Hematopoietic multipotent progenitor cell treated with erythropoietin and hydrocortisone succinate and interleukin-3 and kit ligand, for 15 days (in vitro differentiated cells): ENCODE measurements at places on chromosomes 1 and 21.

DNA sequence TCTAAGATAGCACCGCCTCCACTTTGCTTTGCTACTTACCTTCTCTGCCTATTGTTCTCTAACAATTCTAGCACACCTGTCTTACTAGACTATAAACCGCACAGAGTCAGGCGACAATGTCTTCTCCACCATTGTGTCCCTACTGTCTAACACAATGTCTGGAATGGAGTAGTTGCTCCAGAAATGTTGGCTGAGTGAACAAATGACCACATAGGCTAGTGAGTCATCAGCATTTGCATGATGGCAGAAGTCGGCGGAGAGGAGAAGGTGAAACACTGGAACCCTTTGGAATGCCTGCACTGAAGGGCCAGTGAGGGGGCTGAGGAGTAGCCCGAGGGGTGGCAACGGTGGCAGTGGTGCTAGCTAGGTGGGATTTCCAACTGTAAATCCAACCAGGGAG is 14.0 kb upstream of the PABPC4 start:
- DNase-seq, result no peak

- DNase-seq, result no peak
Measured at GRCh38 chr1:52727114-52727586, 897 bp downstream of the ZYG11B start.

- DNase-seq, result no peak
Measured at GRCh38 chr21:24310788-24311187, 1296.5 kb downstream of the MRPL39 start.

DNA sequence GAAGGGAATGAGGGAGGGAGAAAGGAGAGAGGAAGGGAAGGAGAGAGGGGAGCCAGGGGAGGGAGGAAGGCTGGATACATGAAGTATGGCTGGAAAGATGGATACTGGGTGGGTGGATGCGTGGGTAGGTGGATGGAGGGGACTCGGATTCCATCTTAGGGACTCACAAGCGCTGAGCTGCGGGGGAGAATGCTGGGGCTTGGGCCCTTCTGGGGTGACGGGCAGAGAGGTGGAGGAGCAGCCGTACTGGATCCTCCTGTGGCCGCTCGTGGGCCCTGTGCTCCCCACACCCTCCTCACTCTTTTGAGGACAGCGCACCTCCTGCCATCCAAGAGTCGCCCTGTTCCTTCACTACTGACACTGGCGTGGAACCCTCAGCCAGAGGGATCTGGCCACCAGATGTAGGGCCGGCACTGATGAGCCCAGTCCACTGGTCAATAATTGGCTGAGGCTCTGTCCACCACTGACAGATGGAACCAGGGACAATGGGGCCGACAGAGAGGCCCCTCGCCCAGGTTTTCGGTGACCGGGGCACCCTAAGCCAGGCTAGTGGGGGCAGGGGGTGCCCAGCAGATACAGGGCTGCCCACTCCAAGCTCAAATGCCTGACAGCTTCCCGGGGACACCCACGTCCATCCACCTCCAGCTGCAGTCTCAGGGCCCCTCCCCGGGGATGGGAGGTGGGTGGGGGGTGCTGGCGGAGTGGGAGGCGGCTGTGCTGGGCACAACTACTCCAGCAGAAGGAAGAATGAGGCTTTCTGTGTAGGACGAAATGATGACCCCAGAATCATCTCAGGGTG is 4.4 kb upstream of the ACTRT2 start:
- no peak for DNase-seq

- no peak for DNase-seq
Measured at GRCh38 chr1:227798078-227798802, 17.2 kb upstream of the PRSS38 start.

DNA sequence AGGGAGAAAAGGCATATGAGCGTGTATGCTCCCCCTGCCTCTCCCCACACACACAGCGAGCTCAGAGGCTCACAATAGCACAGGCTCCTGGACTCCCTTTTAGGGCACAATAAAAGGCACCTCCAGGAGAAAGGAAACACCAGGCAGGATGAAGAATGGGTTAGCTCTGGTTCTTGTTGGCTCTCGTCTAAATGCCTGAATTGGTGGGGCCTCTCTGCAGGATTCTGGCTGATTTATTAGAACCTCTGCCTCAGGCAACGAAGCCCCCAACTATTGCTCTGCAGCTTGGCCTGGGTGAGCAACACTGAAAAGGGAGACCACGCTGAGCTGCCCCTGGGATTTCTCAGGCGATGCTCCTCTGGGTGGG is 590.9 kb upstream of the PLXNA2 start:
- no peak for DNase-seq

GRCh38 chr1:26543462-26543861 is 13.9 kb downstream of the RPS6KA1 start:
- no peak for DNase-seq

- no peak for DNase-seq
Measured at GRCh38 chr1:226520640-226521355, 27.8 kb upstream of the STUM start.

DNA sequence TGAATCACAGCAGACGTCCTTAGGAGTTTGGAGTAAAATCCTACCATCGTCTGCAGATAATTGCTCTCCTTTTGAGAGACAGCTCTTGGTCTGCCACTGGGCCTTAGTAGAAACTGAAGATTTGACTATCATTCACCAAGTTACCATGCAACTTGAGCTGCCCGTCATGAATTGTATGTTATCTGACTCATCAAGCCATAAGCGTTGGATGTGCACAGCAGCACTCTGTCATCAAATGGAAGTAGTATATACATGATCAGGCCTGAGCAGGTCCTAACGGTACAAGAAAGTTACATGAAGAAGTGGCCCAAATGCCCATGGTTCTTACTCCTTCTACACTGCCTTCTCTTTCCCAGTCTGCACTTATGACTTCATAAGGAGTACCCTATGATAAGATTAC is 317.8 kb downstream of the GPATCH2 start:
- DNase-seq, result no peak

DNA sequence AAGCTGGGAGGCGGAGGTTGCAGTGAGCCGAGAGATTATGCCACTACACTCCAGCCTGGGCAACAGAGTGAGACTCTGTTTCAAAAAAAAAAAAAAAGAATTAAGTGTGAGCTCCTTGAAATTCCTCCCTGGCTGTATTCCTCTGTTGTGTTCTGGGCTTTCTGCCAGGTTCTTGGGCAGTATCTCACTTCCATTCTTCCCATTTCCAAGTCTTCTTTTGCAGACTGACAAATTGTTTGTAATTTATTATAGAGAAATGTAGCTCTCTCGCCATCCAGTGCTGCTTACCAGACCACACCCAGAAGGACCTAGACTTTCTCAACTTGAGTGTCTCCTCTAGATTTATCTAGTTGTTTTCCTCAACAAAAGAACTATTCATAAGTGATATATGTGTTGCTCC is 105.0 kb upstream of the ADGRL2 start:
- DNase-seq, result no peak

GRCh38 chr1:41447995-41448770 is 36.3 kb downstream of the EDN2 start:
- no peak for DNase-seq

GRCh38 chr1:230503726-230504125 is 77.6 kb upstream of the PGBD5 start:
- no peak for DNase-seq

- DNase-seq, result no peak
Measured at GRCh38 chr1:39877980-39878956, 5.0 kb downstream of the TRIT1 start.

- DNase-seq, result no peak
Measured at GRCh38 chr1:160672789-160673695, 26.2 kb upstream of the SLAMF1 start.

DNA sequence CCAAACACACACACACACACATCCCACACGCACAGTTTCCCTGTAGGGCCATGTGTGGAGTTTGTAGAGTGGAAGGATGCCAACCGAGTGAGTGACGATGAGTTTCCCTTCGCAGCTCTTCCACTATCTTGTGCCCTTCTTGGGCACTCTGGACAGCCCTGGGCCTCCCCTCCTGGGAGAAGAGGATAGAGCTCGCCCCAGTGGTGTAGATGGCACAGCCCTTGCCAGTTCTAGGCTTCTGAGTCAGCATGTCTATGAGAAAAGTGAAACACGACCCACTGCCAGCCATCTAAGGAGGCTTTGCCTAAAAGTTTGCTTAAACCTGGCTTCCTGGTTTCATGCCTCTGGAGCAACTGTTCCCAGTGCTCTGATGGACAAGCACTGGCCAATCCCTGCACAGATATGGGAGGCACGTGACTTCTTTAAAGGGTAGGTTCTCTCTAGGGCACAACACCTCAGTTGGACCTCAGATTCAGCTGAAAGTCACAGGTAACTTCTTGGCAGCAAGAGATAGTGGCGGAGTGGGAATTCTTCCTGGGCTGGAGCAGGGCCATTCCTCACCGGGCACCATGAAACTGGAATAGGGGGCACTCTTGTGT is 195.9 kb upstream of the GALNT2 start:
- no peak for DNase-seq

DNA sequence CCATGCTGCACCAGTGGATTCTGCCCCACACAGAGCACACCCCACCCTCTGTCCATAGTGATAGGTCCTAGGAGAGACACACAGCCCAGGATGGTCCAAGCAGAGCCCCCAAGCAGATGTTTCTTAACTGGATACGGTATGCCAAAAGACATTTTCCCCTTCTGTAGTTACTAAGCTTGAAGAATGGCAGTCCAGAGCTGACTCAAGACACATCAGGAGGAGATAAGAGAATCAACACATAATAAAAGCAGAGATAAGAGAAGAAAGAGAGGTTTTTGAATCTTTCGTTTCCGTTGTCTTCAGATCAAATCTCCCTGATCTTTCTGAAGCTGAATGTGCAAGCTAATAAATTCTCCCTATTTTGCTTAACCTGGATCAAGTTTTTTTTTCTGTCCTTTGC is 21.8 kb upstream of the CASQ2 start:
- DNase-seq, result no peak

- peak; percentile 4 for DNase-seq
Measured at GRCh38 chr1:210558302-210558701, 229.6 kb downstream of the HHAT start.

DNA sequence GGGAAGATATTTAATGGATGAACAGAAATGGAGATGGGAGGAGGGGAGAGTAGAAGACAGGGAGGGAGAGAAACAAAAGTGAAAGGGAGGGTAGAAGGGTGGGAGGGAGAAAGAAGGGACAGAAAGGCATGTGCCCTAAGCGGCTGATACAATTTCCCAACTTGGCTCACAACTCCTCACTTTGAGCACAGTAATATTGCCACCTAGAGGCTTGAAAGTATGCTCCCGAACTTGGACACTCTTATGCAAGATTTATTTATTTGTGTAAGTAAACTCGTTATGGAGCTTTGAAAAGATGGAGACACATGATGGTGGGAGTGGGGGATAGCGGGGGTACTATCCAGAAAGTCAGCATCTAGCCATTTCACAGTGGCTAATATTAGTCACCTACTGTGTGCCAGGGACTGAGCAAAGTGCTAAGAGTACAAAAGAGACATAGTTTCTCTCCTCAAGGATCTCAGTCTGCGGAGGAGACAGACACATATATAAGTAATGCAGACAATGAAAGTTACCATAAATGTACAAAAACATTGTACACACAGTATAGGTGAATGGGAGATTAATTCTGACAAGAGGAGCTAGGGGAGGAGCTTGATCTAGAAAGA is 189.7 kb downstream of the SEC16B start:
- no peak for DNase-seq

- DNase-seq, result no peak
Measured at GRCh38 chr1:93579891-93580290, 101.7 kb downstream of the BCAR3 start.

GRCh38 chr1:151175863-151176262 is at the start of gene TMOD4:
TSS of gene TMOD4 (minus strand) at chr1:151175981. CDS start at chr1:151174875, 1,106 bp downstream.
- no peak for DNase-seq

- DNase-seq, result no peak
Measured at GRCh38 chr1:24010650-24011049, 30.5 kb upstream of the SRSF10 start.

DNA sequence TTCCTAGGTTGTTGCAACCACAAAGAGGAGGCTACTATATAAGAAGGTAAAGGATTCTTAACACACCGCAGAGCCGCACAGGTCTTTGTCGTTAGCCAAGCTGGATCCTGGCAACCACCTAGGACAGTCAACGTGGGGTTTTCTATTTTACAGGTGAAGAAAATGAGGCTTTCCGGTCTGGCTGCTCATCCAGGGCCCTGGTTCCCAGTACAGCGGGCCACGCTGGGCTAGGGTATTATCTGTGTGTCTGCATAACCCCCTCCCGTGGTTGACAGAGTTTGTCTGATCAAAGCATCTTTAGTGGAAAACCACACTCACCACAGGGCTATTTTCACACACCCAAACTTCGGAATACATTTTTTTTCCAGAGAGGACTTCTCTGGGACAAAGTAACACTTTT is 39.0 kb upstream of the PDE9A start:
- DNase-seq, result no peak

- DNase-seq, result peak; percentile 28
Measured at GRCh38 chr21:46286648-46287002, 483 bp downstream of the YBEY start.

- DNase-seq, result no peak
Measured at GRCh38 chr1:208173749-208174148, 70.4 kb downstream of the PLXNA2 start.

- DNase-seq, result no peak
Measured at GRCh38 chr21:34965200-34966174, 83.6 kb downstream of the RUNX1 start.

- no peak for DNase-seq
Measured at GRCh38 chr1:227942716-227943261, 4.9 kb downstream of the WNT9A start.

DNA sequence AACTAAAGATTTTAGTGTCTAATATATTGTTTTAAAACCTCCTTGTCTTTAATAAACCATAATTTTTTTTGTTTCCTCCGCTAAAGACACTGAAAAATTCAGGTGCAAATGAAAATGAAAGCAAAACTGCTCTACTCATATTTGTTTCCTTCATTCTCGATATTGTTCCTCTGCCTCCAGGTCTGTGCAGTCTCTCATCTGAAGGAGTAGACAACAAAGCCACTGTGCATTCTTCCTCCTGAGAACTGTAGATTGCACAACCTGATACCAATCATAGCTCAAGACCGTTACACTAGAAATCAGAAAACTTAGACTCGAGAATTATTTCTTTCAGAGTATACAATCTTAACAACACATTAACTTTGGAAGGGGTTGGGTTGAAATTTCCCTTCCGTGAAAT is 373.1 kb upstream of the CXADR start:
- DNase-seq, result no peak

DNA sequence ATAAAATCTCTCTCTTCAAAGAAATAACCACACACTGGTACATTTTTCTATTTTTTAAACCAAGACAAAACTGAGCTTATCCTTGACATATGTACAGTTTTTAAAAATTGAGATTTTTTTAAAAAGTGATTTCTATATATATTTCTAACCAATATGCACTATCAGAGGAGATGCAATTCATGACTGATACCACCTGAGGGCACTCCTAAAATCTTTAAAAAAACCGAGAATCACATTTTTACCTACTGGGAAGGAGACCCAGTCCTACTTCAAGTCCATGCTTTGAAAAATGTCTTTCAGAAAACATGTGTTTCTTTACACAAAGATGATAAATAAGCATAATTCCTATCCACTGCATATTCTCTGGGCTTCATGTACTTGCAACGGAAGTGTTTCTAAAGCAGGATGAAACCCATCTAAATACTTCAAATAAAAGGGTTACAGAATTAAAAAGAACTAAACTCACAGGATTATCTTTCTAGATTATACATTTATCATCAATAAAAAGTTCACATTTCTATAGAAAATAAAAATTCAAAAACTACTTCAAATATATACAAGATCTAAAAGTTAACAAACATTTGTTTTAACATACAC is 98.6 kb downstream of the ENAH start:
- peak; percentile 8 for DNase-seq
